ENCODE measurements at places on chromosomes 12 and 14.

DNA sequence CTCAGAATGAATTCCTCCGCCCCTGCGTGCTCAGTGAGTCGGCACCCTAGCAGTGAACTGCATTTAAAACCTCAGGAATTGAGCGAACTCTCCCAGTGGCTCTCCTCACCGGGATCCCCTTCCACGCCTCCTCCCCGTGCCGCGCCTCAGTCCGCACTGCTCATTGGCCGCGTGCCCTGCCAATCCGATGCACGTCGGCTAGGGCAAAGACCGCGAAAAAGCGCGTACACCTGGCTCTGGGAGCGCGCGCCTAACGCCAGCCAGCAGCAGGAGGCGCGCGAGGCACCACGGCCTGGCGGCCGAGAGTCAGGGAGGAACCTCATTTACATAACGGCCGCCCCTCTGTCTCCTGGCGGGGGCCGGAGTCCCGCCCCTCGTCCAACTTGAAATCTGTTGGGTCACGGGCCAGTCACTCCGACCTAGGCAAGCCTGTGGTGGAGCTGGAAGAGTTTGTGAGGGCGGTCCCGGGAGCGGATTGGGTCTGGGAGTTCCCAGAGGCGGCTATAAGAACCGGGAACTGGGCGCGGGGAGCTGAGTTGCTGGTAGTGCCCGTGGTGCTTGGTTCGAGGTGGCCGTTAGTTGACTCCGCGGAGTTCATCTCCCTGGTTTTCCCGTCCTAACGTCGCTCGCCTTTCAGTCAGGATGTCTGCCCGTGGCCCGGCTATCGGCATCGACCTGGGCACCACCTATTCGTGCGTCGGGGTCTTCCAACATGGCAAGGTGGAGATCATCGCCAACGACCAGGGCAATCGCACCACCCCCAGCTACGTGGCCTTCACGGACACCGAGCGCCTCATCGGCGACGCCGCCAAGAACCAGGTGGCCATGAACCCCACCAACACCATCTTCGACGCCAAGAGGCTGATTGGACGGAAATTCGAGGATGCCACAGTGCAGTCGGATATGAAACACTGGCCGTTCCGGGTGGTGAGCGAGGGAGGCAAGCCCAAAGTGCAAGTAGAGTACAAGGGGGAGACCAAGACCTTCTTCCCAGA is at the start of gene HSPA2:
HSPA2 (plus strand) TSS at position 534 of the 995 bp plus-strand sequence; CDS start at position 643, 109 bp downstream.
- no peak for DNase-seq

DNA sequence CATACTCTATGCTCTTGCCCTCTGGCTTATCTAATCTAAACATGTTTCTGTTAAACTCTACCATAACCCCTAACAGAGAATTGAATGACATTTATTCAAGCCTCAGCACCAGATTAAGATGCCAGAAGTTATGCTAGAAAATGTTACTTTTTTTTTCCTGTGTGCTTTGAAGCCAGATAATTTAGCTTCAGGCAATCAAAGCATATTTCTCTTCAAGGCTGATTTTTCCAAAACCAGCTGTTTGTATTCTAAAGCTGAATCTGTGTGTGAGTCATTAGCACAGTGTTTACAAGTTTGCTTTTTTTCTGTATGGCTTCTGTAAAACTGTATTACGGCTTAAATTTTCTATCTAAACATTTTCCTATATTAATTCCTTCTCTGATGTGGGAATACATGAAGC is 326.1 kb downstream of the FSCB start:
- no peak for DNase-seq

DNA sequence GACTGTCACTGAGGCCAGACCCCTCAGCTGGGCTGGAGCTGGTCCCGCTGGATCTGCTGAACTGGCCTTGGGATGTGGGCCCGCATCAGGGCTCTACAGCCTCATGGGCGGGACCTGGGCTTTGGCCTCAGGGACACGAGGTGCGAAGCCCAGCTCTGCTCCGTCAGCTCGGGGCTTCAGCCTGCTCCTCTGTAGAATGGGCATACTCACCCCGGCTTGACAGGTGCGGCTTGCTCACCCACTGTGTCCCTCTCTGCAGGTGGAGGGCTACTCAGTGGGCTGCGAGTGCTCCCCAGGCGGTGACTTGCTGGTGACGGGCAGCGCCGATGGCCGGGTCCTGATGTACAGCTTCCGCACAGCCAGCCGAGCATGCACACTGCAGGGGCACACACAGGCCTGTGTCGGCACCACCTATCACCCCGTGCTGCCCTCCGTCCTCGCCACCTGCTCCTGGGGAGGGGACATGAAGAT is 57.6 kb downstream of the BEGAIN start:
- DNase-seq, result no peak

DNA sequence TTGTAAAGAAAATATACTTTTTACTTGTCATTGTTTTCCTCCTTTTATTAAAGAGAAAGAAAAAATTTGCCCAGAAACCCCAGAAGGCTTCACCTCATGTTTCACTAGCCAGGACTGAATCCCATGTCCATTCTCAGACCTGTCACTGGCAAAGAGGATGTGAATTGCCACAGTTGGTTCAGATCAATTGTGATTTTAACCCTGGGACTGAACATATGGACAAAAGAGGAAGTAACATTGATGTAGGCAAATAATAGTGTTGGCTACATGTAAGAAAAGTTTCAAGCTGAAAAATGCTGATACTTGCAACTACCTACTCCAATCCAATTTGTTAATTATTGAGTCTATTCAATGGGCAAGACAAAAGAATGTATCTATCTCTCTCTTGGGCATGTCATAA is 8.6 kb upstream of the CCDC196 start:
- DNase-seq, result peak; percentile 54

DNA sequence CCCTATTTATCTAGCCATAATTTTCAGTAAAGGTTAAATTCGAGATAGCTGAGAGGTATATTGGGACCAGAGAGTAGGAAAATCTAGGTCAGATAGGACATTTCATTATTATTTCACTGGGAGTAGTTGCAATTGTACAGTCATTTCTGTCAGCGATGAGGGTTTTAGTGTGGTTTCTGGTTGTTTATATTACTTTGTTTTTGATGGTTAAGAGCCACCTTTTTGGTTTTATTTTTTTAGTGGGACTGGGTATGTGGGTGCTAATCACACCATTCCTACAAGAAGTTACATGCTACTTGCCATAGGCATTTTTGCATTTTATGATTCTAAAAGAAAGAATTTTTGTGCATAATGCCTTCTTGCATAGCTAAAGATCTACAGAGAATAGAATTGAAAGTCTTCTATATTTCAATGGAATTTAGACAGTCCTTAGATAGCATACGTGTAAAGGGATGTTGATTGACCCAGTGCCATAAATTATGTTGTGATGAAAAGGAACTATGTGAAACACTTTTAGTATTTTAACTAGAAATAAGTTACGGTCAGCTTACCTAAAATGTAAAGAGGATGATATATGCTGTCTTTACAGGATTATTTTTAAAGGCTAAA is 85.2 kb downstream of the KTN1 start:
- DNase-seq, result no peak

GRCh38 chr14:20809917-20810316 is 7.3 kb upstream of the RNASE1 start:
- no peak for DNase-seq

GRCh38 chr12:132657004-132657727 is 30.0 kb downstream of the POLE start:
- DNase-seq, result no peak

GRCh38 chr14:31154956-31155355 is 52.6 kb downstream of the HECTD1 start:
- no peak for DNase-seq

- no peak for DNase-seq
Measured at GRCh38 chr12:54142114-54142475, 46.7 kb downstream of the SMUG1 start.

All from KBM-7 (cell line).